ENCODE measurements at places on chromosomes 4 and X.

DNA sequence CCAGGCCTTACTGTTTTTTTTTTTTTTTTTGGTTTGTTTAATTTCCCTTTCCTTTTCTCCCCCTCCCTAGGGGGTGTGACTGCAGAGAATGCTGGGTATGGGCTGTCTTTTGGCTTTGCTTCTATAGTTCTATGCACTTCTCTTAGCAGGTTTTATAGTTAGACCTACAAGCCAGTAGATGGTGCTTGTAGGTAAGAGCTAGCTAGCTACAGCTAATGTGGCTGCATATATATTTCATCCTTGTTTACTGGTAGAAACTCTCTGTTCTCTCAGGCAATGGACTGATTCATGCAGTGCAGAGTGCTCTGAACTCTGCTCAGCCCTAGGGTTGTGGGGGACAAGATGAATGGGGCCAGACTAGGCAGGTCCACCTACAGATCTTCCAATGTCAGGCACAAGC is 246.4 kb downstream of the SH2D1A start:
- no peak for DNase-seq

- DNase-seq = no peak
Observed at GRCh38 chr4:174265916-174266315, 17.6 kb downstream of the FBXO8 start.

GRCh38 chrX:141439651-141440050 is 144.9 kb downstream of the SPANXA1 start:
- no peak for DNase-seq

DNA sequence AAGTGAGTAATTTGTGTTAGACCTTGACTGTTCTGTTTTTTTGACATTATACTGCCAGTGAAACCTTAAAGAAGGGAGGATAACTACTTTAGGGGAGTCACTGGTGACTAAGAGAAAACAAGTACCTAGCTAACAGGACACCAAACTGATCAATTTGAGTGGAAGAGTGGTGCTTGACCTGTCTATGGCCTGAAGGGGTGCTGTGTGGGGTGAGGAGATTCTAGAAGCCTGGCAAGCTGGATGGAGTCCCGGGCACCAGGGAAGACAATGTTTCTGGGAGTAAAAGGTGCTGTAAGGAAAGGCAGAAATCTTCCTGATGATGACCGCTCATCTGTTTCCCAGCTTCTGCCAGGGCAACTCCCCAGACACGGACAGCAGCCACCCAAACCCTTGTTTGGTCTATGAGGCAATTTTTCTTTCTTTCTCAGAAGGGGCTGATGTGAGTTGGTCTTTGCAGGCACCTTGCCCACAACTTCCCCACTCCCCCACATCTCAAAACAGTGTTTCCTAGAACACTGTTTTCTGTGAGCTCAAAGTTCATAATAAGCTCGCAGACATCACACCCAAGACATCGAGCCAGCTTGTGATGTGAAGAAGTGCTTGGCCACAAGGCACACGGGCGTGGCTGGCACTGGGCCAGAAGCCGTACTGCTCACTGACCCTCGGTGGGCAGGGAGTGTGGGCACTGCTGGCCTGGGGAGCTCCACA is 4.6 kb downstream of the TXK start:
- DNase-seq = no peak

DNA sequence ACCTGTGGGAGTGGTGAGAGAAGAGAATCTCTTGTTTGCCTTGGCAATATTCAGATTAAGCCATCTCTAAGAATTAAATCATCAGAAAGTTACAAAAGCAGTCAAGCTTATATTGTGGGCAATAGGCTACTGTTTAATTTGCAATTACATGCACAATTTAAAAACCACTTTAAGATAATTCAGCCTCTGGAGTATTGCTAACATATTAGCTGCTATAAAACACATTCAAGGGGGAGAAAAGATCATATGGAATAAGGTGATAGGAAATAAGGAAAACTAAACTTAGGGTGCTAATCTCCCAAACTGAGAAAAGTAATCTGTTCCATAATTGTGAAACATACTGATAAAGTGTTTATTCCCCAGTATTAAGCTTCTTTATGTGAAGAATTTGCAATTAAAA is 103.9 kb downstream of the ARAP2 start:
- no peak for DNase-seq

- DNase-seq = no peak
Observed at GRCh38 chrX:40922307-40922706, 162.9 kb upstream of the USP9X start.

- DNase-seq = no peak
Observed at GRCh38 chrX:5915783-5916182, 312.9 kb downstream of the NLGN4X start.

DNA sequence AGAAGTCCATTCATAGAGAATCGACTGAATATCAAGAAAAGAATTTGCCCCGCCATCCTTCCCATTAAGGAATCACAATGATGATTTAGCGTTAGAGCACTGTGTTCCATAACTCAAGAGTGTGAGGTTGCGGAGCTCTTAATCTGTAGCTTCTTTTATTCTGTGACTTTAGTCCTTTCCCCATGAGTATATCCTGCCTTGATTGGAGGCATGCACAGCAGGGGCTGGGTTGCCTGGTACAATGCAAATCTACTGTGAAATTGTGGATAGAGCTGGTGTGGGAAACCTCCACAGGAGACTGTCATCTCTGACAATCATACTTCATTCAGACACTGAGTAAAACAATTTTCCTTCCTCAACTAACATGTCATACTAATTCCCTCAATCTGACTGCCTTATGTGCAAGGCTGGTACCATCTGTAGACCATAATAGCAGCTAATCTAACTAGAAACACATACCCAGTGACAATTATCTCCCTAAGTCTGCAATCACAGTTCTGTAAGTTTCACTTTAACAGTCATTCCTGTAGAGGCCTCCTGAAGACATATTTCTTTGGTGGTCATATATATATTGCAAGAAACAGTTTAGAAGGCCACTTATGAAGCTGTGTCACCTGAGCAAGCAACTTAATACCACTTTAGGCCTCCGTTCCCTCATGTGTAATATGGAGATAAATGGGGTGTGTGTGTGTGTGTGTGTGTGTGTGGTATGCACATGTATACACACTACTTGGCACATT is 355.2 kb upstream of the FAM241A start:
- no peak for DNase-seq

DNA sequence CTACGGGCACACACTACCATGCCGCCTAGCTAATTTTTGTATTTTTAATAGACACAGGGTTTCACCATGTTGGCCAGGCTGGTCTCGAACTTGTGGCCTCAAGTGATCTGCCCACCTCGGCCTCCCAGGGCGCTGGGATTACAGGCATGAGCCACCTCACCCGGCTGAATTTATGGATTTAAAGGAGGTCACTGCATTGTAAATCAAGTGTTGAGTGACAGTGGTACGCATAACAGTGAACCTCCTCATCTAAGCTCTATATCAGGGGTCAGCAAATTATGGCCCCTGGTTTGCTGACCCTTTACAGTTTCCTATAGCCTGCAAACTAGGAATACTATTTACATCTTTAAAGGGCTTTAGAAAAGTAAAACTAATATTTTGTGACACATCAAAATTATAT is 2.6 kb upstream of the UXT start:
- no peak for DNase-seq

GRCh38 chr4:17482716-17483115 is 29.2 kb downstream of the QDPR start:
- no peak for DNase-seq

GRCh38 chr4:148790691-148791090 is 348.5 kb upstream of the NR3C2 start:
- DNase-seq = no peak

- DNase-seq = no peak
Observed at GRCh38 chr4:83753260-83753659, 217.4 kb downstream of the GPAT3 start.

DNA sequence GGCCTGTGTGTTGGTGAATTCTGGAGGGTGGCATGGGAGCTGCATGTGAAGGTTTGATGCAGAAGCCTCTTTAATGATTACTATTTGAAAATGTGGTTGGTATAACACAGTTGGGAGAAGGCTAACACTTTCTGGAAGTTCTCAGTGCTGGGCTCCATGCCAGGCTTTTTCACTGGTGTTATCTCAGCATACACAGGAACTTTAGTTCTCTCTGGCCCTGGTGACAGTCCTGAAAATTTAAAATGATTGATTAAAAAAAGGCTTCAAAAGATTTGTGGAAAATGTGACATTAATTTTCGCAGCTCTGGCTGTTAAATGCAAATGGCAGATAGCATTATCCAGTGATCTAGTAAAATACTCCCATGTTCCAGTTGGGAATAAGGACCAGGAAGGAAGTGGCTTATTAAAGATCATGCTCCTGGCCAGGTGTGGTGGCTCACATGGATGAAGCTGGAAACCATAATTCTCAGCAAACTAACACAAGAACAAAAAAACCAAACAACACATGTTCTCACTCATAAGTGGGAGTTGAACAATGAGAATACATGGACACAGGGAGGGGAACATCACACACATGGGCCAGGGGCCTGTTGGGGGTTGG is 36.6 kb downstream of the DIPK2B start:
- no peak for DNase-seq

Data from GM20000 (cell line).